ENCODE measurements at places on chromosomes 1 and 21. TPM values are rescaled to one million over a fixed set of nuclear protein-coding genes. Genes with fewer than 3 reads are reported as not detected.

The RIIAD1 gene
- total RNA-seq = not detected

The CADM3 gene
- total RNA-seq = 88.1 TPM

GRCh38 chr1:60345621-60346020 is 272.1 kb upstream of the C1orf87 start:
- DNase-seq = no peak

- no peak for DNase-seq
These were observed 15.4 kb upstream of the SAMD13 start for GRCh38 chr1:84286071-84286470.

DNA sequence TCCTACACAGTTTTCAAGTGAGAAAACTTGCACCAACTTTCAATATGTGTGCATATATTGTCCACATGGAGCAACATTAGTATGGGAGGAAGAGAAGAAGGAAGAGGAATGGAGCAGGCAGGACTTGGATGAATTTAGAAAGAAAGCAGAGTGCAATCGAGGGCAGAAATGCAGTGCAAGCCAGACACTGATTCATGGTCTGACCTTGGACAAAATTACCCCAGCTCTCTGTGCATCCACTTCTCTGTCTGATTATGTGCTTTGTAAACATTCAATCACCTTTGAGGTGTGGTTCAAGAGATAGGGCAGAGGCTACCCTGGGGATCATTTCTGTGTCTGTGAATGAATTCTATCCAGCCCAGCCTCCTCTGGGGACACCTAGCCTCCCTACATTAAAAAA is 265.2 kb downstream of the TNR start:
- DNase-seq = no peak

GRCh38 chr1:31788825-31789256 is 24.7 kb upstream of the ADGRB2 start:
- DNase-seq = no peak

DNA sequence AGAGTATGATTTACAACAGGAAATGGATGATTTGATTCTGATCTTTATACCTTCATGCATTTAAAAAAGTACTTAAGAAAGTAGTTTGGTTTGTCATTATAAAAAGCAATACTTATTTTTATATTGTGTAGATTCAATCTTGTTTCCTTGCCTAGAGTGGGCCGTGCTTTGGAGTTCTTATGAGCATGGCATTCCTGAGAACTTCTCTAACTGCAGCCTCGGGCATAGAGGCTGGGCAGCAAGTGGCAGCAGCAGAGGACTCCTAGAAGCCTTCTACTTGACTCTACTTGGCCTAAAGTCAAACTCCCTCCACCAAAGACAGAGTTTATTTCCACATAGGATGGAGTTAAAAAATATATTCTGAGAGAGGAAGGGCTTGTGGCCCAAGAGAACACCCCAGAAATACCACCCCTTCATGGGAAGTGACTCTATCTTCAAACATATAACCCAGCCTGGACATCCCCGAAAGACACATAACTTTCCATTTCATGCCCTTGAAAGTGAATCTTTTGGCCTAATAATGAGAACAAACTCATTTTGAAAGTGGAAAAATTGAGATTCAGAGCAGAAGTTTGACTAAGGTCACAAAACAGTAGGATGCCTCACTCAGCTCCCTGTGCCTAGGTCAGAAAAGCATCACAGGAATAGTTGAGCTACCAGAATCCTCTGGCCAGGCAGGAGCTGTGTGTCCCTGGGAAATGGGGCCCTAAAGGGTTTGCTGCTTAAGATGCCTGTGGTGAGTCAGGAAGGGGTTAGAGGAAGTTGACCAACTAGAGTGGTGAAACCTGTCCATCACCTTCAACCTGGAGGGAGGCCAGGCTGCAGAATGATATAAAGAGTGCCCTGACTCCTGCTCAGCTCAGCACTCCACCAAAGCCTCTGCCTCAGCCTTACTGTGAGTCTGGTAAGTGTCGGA is at the start of gene IVL:
TSS of gene IVL (plus strand) at position 861 of the 916 bp plus-strand sequence. CDS start 1,252 bp downstream, outside the sequence.
- no peak for DNase-seq

GRCh38 chr1:108600504-108600903 is 40.6 kb downstream of the EEIG2 start:
- no peak for DNase-seq

The KRTAP20-2 gene
- not detected for total RNA-seq

GRCh38 chr1:58727364-58727763 is 27.5 kb upstream of the MYSM1 start:
- no peak for DNase-seq

DNA sequence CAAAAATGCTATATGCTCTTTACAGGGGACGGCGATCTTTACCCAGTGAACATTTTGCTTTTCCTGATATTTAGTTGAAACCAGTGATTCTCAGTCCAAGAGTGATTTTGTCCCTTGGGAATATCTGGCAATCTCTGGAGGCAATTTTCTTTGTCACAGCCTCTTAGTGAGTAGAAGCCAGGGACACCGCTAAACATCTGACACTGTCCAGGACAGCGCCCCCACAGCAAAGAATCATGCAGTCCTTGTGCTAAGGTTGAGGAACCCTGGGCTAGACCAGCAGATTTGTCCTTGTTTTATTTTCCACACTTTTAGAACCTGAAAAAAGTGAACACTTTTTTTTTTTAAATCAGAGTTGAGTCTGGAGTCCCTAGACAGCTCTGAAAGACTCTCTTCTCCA is 13.1 kb downstream of the EVA1C start:
- no peak for DNase-seq

The USH2A gene
- 1.0 TPM for total RNA-seq

DNA sequence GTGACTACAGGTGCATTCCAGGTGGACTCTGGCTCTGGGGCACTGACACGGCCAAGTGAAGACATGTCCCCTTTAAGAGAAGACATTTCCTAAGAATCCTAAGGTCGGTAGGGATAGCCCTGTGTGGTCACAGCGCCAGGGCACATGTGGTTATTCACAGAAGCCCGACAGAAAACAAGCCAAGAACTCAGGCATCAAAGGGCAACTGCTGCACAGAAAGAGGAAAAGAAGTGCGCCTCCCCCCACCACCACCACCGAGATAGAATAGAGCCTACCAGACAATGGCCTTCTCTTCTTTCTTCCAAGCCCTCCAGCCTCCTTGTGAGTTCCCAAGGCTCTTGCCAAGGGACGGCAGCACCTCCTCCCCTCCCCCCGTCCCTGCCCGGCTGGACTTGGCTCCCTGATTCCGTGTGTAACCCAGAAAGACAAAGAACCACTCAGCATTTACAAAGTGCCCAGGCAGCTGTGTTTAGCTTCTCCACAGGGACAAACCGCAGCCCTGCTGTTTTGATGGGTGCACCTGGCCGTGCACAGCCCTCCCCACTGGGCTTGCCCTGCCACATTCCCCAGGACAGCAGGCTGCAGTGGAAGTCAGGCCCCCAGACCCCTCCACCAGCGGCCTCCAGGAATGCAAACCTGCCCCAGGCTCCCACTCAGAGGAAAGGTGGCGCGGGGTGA is 30.2 kb downstream of the TMPRSS2 start:
- no peak for DNase-seq

- no peak for DNase-seq
These were observed 286.1 kb downstream of the LRRC40 start for GRCh38 chr1:69919129-69919921.

The RNU1-1 gene
- total RNA-seq = under 0.01 TPM

DNA sequence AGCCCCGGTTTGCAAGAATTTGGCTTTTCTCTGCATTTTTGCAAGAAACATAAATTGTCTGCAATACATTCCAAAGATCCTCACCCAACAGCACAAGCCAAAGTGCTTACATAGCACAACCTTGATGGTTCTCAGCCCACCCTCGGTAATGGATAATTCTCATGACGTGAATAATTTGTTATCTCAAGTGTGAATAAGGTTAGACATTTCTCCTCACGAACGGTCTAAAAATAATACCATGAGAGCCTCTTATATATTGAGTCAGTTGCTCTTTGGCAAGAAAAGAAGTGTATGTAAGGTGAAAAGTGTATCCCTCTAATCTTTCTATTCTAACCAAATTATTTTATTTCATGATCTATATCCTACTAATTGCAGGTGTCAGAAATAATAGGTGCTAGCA is 33.3 kb downstream of the KRTAP19-8 start:
- no peak for DNase-seq

The ALX3 gene
- not detected for total RNA-seq

The LRRC38 gene
- not detected for total RNA-seq

GRCh38 chr1:213183036-213183672 is 132.1 kb downstream of the RPS6KC1 start:
- no peak for DNase-seq

- DNase-seq = no peak
These were observed 30.2 kb downstream of the TMEM50B start for GRCh38 chr21:33449616-33450015.

The HCRTR1 gene
- total RNA-seq = 2.5 TPM

GRCh38 chr1:184457500-184457899 is 70.7 kb downstream of the C1orf21 start:
- no peak for DNase-seq

DNA sequence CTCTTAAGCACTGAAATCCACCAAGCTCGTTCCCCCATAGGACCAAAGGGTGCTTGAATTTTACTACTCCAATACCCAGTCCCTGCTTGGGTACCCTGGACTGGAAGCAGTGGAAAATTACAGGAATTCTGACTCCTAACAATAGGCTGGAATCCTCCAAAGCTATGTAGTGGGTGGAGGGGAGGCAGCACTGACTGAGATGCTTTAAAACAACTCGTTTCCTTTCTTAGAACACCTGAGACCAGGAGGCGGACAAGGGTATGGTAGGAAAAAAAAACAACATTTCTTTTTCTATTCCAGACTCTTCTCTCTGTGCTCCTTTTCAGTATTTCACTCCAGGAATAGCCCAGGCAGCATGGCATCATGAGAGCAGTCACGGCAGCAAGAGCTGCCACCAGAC is 2.3 kb downstream of the PEF1 start:
- no peak for DNase-seq

DNA sequence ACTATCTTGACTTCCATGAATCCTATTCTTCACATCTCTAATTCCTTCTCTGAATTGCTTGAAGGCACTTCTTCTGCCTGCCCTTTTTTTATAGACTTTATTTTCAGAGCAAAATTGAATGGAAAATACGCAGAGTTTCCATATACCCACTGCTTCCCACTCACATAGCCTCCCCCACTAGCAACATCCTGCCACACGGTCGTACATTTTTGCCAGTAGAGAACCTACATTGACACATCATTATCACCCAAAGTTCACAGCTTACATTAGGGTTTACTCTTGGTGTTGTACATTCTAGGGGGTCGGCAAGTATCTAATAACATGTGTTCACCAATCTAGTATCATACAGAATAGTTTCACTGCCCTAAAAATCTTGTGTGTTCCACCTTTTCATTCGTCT is 12.3 kb downstream of the EEIG2 start:
- no peak for DNase-seq

The TRABD2B gene
- 1.3 TPM for total RNA-seq

The MROH7 gene
- 7.2 TPM for total RNA-seq

The CD48 gene
- total RNA-seq = 1.6 TPM

The KRTAP24-1 gene
- total RNA-seq = not detected

- DNase-seq = no peak
These were observed 78.6 kb upstream of the RGS2 start for GRCh38 chr1:192730198-192730597.

- no peak for DNase-seq
These were observed 413.3 kb upstream of the PTBP2 start for GRCh38 chr1:96308314-96308713.

The SERINC2 gene
- total RNA-seq = 1.5 TPM

The PKP1 gene
- total RNA-seq = 0.90 TPM

- no peak for DNase-seq
These were observed 60.2 kb downstream of the RIPK4 start for GRCh38 chr21:41706678-41707077.

The SMIM11 gene
- 9.2 TPM for total RNA-seq

DNA sequence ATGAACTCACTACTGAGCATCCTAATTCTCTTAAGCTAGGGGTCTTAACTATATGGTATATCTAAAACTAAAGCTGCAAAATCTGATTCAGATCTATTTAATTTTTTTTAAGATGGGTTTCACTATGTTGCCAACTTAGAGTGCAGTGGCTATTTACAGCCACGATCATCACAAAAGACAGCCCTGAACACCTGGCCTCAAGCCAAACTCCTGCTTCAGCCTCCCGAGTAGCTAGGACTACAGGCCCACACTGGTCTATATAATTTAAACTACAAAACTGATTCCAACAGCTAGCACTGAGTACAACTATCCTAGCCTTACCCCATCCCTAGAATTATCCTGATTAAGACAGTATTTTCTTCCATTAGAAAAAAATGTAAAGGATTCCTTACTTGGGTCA is 37.1 kb downstream of the EIF4G3 start:
- DNase-seq = no peak

DNA sequence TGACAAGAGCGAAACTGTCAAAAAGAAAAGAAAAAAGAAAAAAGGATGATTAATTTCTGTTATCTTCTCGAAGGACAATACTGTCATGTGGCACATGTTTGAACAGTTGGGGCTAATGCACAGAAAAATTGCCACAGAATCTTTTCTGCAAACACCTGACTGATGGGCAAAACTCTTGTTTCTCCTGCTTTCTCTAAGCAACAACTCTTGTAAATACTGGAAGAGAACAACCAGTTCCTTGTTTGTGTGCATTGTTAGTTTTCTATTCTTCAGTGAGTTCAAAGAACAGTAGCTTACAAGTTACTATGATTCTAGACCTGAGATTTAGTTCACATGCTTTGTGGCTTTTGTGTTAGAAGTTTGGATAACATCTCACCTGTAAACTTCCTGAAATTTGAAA is 60.7 kb downstream of the CDC14A start:
- DNase-seq = no peak

GRCh38 chr1:27567971-27568299 is 36.0 kb downstream of the AHDC1 start:
- no peak for DNase-seq

The CASZ1 gene
- 7.5 TPM for total RNA-seq

DNA sequence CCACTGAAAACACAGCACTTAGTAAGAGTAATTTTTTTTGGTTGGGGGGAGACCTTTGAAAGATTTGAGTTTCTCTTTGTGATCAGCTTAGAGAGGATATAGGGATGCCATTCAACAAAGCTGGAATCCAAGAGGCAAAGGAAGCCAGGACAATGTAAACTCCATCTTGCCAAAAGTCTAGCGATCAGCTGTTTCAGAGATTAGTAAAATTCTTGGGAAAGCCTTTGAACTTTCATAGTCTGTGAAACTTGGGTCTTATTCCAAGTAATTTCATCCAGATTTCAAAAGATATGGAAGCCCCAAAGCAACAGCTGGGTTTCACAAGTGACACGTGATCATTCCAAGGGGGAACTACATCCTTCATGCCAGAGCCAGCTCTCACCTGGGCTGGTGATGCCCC is 30.2 kb upstream of the TNR start:
- DNase-seq = no peak

GRCh38 chr1:228989992-228990827 is 254.9 kb downstream of the RHOU start:
- DNase-seq = peak; percentile 47

The VSIG8 gene
- not detected for total RNA-seq
